GM12892 (cell line): ENCODE measurements at places on chromosomes 4 and X.

GRCh38 chrX:13404364-13404763 lies 84.5 kb upstream of the ATXN3L start:
- DNase-seq = no peak

GRCh38 chr4:189510601-189511000 lies 430.1 kb upstream of the FRG1 start:
- no peak for DNase-seq

- DNase-seq = no peak
These were observed 122.5 kb downstream of the IRF2 start for GRCh38 chr4:184351560-184352451.

GRCh38 chrX:78075787-78076389 lies 28.2 kb upstream of the PGK1 start:
- no peak for DNase-seq
